ENCODE measurements at places on chromosomes 3 and 15.

- DNase-seq = no peak
Measured at GRCh38 chr15:39419651-39420050, 161.2 kb upstream of the THBS1 start.

DNA sequence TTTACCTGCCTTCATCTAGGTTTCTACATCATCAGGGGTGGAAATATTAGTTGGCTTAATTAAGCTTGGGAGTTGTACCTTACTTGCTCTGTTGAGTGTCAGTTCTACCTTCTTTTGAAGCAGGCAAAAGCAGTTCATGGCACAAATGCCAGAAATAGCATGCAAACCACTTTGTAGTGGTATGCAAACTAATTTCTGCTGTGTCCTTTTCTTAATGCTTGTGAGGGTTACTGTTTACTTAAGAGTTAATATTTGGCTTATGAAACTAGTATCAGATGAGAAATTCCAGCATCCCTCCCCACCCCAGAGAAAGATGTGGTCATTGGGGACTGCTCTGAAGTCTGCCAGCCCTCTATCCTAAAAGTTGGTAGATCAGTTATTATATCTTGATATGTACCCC is 7.1 kb downstream of the ATP2C1 start:
- DNase-seq = no peak

GRCh38 chr15:31216215-31216911 is 110.3 kb upstream of the KLF13 start:
- DNase-seq = peak; percentile 24

- DNase-seq = no peak
Measured at GRCh38 chr15:95975212-95975611, 355.3 kb upstream of the NR2F2 start.

- no peak for DNase-seq
Measured at GRCh38 chr3:65857327-65857726, 181.4 kb downstream of the MAGI1 start.

DNA sequence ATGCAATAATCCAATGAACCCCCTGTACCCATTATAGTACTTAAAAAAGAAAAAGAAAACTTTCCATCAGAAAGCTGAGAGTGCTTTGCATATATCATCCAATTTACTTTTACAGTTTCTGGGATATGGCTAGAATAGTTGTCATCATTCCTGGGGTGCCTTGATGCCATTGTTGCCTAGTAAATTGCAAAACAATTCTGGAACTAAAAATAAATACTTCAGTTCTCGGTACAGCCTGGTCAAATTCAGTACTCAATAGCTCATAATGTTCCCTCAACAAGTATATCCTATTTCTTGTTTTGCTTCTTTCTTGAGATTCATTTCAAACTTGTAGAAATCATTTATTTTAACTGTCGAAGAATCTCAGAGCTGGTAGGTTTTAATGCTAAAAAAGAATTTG is 334.7 kb upstream of the MDFIC2 start:
- DNase-seq = no peak

DNA sequence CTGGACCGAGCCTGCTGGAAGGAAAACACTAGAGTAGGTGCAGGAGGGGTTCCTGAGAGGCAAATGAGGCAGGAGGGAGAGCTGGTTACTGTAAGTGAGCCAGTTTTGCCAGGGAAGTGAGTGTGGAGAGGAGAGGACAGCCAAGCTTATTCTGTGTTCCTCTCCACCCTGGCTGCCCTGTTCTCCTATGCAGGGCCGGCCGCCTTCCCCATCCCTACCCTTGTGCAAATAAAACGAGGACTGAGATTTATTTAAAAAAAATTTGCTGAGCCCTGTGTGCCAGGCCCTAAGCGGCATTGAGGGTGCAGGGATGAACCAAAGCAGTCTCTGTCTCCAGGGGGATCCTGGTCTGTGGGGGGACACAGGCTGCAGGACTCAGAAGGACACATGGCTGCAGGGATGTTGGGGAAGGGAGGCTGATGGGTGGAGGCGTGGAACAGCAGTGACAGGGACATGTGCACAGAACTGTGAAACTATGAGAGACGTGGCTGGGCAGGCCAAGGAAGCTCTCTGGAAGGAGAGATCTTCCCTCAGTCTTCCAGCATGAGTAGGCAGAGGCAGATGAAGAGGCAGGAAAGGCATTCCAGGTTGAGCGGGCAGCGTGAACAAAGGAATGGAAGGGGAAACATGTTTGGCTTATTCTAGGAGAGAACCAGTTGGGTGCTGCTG is 12.1 kb downstream of the CORO2B start:
- no peak for DNase-seq

DNA sequence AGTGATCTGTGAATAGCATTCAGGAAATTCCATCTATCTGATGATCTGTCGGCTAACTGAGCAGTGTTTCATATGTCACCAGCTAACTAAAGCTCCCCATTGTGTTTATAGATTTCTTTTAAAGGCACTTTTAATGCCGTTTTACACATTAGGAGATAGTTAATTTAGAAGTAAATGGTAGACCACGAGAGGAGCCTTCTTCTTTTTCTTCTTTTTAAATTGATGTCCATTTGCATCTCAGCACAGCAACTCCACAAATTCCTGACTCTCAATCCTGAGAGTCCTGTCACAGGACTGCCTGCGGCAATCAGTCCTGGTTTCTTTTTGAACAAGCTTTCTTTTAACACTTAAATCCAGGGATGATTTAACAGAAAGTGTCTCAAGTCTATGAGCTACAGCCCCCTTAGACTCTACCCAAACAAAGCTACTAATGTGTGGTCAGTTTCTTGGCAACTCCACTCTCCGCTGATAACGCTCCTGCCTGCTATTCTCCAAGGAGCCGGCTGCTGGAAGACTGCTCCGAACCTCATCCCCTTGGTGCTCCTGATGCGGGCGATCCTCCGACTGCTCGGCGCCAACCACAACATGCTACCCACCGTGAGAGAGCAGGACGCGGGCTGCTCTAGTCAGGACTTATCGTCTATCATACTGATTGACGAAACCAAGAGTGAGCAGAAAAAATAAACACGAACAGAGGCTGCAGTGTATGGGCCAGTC is 421.4 kb downstream of the MECOM start:
- DNase-seq = no peak

- DNase-seq = no peak
Measured at GRCh38 chr15:68192117-68192516, 13.0 kb downstream of the CALML4 start.
